ENCODE measurements at places on chromosomes 3 and 15.

DNA sequence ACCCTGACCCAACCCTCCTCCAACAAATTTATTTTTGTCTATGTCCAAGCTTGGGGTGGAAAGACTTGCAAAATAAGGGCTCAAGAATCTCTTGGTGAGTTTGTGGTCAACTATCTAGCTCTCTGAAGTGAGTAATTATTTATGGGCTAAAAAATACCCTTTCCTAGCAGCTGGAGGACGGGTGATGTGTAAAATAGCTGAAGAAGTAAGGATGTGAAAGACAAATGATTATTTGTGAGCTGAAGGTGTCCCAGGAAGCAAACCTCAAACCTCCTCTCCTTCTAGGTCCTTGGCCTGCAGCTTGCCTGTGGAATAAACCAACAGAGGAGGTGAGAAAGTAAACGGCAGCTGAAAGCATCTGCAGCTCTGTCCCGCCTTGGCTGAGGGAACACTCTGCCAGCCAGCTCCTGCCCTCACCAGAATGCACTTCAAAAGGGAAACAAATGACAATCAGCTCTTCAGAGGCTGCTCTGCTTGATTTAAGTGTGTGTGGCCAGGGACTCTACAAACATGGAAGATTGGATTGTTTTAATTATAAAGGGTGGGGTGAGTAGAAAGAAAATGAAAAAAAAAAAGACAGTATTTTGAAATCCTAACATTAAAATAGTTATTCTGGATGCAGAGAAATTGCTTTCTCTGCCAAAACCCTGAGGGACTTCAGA lies 60.3 kb downstream of the TM4SF4 start:
- no peak for DNase-seq

DNA sequence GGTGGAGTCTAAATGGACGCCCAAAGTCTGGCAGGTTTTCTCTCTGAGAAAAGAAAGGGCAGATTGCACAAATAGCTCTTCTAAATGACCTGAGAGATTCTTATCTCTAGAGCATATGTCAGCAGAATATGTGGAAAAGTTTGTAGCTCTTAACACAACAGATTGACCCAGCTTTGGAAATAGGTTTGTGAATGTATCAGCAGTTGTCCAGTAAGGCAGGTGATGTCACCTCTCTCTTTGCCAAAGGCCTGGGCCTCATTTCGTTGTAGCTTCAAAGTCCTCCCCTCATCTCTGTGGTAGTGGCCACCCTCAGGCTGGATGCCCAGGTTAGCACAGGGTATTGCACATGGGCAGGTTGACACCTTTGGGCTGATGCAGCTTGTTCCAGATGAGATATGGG lies 36.0 kb downstream of the PDIA5 start:
- DNase-seq: no peak

DNA sequence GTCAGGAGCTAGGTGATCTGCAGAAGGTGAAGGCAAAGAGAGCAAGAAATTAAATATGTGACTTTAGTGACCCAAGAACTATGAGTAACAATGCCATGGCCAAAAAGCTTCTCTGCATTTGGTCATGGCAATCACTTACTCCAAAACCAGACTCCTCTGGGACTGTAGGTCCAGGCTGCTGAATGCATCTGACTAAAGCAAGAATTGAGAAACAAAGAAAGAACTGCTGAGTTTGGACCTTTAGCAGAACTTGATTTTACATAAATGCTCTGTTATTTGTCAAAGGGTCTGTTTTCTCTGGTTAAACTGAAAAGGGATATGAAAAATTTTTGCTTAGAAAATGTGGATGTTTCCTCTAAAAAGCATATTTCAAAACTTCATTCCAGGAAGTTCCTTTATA lies 1102.2 kb downstream of the IGSF11 start:
- DNase-seq: no peak

DNA sequence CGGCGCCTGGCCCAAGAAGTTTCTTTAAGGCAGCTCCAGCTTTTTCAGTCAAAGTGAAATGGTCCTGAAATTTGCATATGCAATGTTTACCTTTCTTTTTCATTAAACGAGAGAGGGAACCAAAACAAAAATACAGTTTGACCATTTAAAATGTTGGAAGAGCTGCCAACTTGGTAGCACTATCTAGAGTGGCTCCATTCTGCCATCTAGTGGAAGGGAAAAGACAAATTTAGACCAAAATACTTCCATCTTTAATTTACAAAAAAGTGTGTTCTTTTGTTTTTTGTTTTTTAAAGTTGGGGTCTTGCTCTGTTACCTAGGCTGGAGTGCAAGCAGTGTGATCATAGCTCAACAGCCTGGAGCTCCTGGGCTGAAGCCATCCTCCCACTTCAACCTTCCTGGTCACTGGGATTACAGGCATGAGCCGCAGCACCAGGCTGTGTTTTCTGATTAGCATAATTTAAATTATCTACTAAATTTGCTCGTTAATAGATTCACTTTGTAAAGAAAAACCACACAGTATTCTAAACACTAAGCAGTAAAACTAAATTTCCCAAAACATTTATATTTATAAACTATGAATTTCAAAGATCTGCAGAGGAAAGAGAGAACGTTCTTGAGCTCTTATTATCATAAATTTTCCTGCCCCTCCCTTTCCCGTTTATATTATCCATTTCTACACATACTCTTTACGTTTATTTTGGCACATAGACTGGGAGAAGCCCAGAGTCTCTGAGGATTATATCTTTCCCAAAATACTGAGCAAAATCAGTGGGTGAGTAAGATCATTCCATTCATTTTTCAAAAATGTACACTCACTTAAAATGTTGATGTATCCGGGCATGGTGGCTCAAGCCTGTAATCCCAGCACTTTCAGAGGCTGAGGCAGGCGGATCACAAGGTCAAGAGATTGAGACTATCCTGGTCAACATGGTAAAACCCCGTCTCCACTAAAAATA lies 15.4 kb upstream of the RFC4 start:
- DNase-seq: peak; percentile 30

GRCh38 chr3:180698760-180699270 lies 19.5 kb upstream of the CCDC39 start:
- no peak for DNase-seq

DNA sequence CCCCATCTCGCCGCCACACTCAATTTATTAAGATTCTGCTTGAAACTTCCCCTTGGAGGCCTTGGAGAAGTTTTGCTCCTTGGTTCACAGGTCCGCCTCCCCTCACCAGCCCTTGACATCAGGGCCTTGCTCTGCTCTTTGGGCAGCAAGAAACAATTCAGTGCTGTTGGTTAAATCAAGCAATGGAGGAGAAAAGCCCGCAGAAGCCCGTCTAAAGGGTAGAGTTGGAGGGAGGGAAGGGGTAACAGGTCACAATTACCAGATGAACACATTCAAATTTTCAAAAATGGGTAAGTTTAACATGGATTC lies 429 bp downstream of the PARP9 start:
- no peak for DNase-seq

GRCh38 chr15:72229076-72229946 lies 1.7 kb downstream of the PKM start:
- no peak for DNase-seq

- no peak for DNase-seq
These were observed 25.3 kb downstream of the IL16 start for GRCh38 chr15:81222007-81222406.

DNA sequence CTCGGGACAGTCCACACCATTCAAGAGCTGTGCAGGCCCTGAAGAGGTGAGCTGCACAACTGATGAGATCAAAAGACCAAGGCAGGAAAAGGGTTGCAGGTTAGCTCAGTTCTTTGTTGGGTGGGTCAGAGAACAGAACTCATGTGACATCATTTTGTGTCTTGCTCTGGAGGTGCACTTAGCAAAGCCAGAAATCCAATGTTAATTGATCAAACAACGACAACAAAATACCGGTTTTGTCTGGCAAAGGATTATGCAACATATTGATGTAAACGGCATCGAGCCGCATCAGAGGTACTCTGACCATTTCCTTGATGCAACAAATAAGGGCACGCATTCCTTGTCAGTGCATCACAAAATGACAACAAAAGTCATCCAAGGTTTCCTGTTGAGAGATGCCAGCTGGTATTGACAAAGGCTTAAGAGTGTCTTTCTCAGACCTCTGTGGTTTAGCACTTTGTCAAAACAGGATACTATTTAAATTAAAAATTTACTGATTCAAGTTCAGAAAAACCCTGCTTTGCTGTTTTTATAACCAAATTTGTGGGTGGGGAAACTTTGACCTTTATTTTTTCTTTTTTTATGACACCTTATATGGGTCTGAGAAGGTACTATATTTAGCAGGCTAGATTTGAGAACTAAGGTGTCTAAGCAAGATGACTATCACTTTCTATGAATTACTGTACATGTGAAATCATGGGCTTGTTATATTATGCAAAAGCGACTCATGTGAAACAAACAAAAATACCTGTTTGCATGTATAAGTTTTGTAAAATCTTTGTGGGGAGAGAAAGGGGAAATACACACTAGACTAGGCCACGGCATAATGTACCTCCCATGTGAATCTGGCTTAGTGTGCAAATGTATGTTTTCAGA lies 496.1 kb downstream of the FOXP1 start:
- no peak for DNase-seq

DNA sequence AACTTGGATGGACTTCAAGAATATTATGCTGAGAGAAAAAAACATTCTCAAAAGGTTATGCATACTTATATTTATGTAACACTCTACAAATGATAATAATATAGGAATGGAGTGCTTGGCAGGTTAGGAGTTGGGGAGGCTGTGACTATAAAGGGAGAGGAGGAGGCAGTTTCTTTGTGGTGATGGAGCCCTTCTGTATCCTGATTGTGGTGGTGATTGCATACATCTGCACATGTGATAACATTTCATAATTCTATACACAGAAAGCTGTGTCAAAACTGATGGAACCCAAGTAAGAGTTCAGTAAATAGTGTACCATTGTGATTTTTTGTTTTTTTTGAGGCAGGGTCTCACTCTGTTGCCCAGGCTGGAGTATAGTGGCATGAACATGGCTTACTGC lies 31.7 kb upstream of the FAM3D start:
- no peak for DNase-seq

GRCh38 chr3:113660896-113661295 lies 35.5 kb downstream of the USF3 start:
- no peak for DNase-seq

GRCh38 chr3:133763797-133764683 lies 17.8 kb downstream of the TF start:
- DNase-seq: no peak

- no peak for DNase-seq
These were observed 1.4 kb downstream of the PLEKHO2 start for GRCh38 chr15:64842986-64843561.

DNA sequence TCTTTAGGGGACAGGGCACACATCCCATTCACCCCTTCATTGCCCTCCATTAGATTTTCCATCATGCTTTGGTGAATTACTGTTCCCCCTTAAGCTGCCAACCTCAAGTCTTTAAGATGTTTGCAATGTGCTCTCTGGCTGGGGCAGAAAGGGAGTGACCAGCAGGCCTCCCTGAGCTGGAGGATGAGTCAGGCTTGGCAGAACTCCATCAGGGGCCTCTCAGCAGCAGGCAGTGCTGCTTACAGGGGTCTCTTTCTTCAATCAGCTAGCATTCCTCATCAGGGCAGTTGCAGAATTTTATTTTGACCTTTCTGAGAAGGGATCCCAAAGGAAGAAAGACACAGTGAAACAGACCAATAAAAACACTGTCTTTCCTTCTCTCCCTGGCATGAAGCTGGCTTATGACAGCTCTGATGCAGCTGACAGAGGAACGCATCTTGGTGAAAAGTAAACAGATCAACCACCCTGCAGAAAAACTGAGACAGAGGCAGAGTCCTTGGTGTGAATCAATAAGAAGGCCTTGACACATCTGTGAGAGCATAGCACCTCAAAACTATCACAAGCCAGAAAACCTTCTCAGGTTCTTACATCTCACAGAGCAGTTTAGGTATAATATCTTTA lies 88.7 kb upstream of the MRPL3 start:
- no peak for DNase-seq

- no peak for DNase-seq
These were observed 94.5 kb upstream of the GK5 start for GRCh38 chr3:142319912-142320311.

DNA sequence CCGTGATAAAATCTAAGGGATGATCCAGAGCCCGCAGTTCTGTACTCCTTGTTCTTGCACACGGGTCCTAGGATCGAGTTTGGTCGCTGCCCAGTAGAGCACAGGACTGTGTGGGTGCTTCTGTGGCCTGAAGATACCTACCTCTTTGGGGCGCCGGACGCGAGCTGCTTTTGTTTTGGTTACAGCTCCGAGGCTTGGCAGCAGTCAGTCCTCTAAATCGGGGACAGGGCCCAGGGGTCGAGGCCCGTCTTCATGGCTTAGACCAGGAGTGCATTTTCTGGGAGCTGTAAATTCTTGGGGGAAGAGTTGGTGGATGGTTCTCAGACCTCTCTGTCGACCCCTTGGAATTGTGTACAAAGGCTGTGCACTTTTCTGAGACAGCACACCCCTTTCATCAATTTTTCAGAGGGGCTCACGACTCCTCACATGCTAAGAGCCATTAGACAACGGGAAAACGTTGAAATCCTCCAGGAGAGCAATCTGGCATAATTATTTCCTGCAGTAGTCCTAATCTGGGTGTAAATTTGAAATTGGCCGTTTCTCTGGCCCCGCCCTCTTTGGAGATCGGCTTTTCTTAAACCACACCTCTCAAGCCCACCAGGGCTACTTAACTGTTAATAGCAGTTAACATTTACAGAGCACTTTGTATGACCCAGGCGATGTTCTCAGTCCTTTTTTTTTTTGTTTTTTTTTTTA lies 928 bp downstream of the CEP97 start:
- DNase-seq: no peak

DNA sequence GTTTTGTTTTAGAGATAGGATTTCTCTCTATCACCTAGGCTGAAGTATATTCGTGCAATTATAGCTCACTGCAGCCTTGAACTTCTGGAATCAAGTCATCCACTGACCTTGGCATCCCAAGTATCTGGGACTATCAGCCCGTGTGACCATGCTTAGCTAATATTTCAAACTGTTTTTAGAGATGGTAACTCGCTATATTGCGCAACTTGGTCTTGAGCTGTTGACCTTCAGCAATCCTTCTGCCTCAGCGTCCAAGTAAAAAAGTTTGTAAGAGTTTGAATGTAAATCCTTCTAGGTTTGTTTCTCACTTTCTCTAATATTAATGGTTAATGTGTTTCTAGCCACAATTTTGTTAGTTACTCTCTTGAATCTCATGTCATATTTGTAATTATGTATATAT lies 1243.5 kb upstream of the CADM2 start:
- DNase-seq: no peak

- no peak for DNase-seq
These were observed 1.3 kb downstream of the INKA1 start for GRCh38 chr3:49804141-49805041.

- no peak for DNase-seq
These were observed 1.9 kb downstream of the MINDY2 start for GRCh38 chr15:58773024-58773423.

All from NCI-H1417 treated with DMSO at 0.1 percent for 48 hours (cell line).